ENCODE measurements at places on chromosomes 16 and 17.
A peak's percentile ranks its signal among the peaks of the same experiment; 100 is the strongest.

- DNase-seq = peak; percentile 6
Measured at GRCh38 chr16:23424292-23424958, 28.6 kb downstream of the COG7 start.

DNA sequence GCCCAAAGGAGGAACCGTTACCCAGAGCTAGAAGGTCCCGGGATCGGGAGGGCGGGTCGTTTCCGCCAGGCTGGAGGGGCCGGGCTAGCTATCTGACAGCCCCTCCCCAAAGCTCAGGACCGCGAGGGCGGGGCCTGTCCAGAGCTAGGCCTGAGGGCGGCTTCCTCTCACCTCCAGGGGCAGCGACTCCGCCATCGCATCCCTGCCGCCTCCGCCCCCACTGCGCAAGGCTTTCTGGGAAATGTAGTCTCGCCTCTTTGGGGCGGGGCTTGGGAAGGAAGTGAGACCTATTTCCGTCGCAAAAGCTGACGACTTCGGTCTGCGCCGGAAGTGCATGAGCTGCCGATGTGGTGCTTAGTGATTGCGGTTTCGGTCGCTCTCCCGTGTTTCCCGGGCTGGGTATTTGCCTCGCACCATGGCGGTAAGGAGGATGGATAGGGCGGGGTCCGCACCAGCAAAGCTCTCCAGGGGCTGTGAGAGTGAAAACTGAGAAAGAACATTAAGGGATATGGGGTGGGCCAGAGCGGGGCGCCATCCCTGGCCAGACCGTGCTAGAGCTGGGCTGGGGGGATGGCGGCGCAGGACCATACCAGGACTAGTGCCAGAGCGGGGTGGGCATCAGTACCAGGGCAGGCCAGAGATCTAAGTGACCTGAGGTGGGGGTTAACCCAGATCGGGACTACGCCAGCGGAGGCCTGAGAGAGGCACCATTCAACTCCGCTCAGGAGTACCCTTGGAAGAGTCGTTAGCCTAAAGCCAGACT, at the start of gene TMEM208:
Gene TMEM208 (plus strand): TSS at position 327 of the 763 bp plus-strand sequence. CDS start 89 bp downstream, at position 416.
- peak; percentile 99 for DNase-seq

DNA sequence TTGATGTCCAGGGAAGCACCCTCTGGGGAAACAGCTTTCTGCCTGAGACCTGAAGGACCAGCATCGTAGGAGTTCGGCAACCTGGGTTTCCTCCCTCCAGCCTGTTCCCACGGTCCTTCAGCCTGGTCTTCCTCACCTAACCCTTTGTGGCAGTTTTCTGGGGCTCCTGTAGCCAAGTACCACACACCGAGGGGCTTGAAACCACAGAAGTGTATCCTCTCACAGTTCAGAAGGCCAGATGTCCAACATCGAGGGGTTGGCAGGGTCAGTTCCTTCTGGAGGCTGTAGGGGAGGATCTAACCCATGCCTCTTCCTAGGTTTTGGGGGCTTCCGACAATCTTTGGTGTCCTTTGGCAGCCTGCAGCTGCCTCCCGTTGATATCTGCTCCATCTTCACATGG, 381.0 kb upstream of the TNRC6C start:
- DNase-seq = no peak

DNA sequence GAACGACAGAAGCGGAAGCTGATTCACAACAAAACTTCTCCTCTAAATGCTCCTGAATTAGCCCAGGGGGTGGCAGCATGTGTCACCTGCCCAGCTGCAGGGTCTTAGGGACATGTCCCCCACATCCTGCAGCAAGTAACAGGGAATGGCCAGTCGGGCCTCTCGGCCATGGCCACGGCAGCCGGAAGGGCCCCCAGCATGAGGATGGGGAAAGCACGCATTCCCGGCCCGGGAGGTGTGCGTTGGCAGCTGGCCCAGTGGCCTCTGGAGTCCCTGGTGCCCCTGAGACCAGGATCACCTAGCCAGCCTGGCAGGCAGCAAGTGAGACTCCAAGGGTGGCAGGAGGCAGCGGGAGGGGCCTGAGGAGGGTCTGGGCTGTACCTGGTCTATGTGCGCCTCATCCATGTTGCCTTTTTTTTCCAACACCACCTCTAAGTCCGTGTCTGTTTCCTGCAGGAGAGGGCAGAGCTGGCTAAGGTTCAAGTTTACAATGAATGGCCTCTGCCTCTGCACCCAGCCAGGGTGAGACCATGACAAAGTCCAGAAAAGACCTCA, 7.0 kb downstream of the KNOP1 start:
- DNase-seq = no peak

DNA sequence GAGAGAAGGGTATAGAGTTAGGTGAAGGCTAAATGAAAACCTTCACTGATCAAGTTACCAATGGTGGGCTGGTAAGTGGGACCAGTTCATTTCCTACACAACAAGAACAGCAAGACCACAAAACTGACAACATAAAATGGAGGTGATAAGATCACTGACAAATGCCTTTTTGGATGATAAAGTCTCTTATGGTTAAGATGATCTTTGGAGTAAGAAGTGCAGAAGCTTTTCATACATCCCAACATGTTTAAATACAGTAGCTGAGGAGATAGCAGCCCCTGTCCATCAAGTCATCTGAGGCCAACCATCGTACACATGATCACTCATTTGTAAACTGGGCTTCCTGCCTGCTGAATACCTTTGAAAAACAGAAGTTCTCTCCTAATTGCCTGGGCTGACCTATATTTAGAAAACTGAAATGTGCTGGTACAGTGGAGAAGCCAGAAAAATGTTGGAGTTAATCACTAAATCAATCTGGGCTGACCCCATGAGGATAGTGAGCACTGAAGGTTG, 259.0 kb upstream of the ZFHX3 start:
- no peak for DNase-seq

DNA sequence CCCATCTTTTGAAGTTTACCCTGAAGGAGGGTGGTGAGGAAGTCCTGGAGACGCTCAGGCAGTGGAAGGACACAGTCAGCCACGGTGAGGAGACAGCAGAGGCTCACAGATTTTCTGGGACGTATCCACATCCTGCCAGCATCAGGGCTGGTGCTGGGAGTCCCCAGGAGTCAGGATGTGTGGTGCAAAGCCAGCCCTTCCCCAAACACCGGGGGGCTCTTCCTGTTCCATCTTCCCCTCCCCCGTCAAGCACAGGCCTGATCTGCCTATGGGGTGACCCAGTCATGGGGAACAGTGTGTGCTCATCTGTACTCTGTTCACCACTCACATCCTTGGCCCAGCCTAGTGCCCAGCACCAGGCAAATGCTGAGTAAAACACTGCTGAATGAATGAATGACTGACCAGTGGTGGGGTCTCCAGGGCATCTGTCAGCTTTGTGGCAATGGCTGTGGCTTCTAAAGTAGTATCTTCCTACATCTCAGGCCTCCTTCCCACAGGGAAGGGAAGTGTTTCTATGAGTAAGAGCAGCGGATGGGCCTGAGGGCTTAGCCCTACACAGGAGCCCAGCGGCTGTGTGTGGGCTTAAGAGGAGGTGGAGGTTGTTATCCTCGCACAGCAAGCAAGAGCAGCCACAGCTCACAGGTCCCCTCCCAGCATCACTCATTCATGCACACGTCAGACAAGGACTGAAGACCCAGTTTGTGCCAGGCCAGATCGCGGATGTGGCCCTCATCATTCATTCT, 23.3 kb downstream of the NOS2 start:
- no peak for DNase-seq

GRCh38 chr17:6755281-6755680, 565 bp upstream of the XAF1 start:
- DNase-seq = no peak

DNA sequence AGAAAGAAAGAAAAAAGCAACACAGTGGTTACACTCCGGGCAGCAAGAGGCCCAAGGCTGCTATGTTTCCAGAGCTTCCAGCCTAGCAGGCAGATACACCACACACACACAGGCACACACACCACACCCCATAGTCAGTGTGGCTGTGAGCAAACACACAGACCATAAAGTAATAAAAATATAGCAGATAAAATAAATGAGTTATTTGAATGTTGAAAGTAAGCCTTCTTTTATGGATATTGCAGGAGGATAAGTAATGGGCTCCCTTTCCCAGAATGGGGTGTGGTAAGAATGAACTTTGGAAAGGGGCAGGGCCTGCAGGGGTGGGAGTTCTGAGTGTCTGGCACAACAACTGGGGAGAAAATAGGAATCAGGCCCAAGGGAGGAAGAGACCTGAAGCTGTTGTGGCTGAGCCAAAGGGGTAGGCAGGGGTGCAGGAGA, 4.8 kb upstream of the CDK5RAP3 start:
- no peak for DNase-seq

- no peak for DNase-seq
Measured at GRCh38 chr17:47423406-47424295, 99.9 kb downstream of the EFCAB13 start.

- DNase-seq = no peak
Measured at GRCh38 chr16:745739-746138, 4.9 kb upstream of the CIAO3 start.

GRCh38 chr17:6532441-6532885, 23.9 kb downstream of the PITPNM3 start:
- no peak for DNase-seq

DNA sequence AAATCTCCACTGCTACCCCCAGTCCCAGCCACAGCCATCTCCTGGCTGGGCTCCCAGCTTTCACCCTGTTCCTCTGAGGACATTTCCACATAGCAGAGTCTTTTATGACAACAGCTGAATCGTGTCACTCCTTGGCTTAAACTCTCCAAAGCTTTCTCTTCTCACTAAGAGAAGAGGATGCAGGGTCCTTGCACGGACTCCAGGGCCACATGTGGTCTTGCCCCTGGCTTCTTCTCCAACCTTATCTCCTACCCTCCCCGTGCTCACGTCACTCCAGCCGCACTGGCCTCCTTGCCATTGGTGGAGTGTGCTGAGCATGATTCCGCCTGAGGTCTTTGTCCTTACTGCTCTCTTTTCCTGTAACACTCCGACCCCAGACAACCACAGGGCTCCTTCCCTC, 39.9 kb upstream of the CCDC182 start:
- DNase-seq = peak; percentile 46

GRCh38 chr16:79623062-79623461, 22.5 kb upstream of the MAF start:
- DNase-seq = no peak

All from left renal cortex interstitium (tissue), 4 donors.